Activated CD4-positive, alpha-beta T cell treated with anti-CD3 and anti-CD28 coated beads, Interleukin-10, Interleukin-2, amounts not matched to agents 100 ng/mL and 50 ng/mL, durations not matched to agents 16 hours and 8 hours (primary cell): ENCODE measurements at places on chromosomes 2 and 18.
A peak's percentile ranks its signal among the peaks of the same experiment; 100 is the strongest.

GRCh38 chr2:20507166-20507692 is 60.4 kb downstream of the RHOB start:
- DNase-seq = peak; percentile 74

DNA sequence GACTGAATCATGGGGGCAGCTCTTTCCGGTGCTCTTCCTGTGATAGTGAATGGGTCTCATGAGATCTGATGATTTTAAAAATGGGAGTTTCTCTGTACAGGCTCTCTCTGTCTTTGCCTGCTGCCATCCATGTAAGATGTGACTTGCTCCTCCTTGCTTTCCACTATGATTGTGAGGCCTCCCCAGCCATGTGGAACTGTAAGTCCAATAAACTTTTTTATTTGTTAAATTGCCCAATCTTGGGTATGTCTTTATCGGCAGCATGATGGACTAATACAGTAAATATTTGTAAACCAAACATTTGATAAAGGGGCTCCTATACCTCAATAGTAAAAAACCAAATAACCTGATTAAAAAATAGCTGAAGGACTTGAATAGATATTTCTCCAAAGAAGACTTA is 77.3 kb downstream of the INSIG2 start:
- no peak for DNase-seq

- DNase-seq = no peak
Measured at GRCh38 chr2:208426412-208427045, 19.9 kb downstream of the PTH2R start.

GRCh38 chr2:216739035-216739434 is 43.7 kb upstream of the IGFBP5 start:
- DNase-seq = no peak

GRCh38 chr2:239021651-239022436 is 174.0 kb downstream of the TWIST2 start:
- no peak for DNase-seq

DNA sequence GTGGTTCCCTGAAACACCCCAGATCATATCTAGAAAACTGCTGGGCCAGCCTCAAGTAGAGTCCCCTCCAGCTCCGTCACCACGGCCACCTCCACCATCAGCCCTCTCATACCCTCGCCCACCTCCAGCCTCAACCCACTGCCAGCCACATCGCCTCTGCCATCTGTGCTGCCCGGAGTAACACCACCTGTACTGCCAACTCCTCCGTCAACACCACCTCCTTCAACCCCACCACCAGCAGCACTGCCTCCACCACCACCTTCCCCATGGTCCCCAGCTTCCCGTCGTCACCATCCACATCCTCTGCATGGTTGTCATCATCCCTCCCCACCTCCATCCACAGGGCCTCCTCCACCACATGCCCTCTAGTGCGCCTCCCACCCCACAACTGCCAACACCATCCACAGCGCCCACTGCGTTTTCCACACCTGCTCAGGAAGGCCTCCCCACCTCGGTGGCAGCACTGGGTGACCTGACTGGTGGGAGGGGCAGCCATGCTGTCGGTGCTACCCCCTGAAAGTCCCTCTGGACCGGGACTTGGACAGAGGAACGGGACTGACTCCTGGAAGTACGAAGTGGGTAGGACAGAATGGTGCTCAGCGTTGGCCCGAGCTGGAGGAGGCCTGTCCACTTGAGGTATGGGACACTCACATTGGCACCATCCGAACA is 1.6 kb downstream of the SNED1 start:
- DNase-seq = no peak

- DNase-seq = no peak
Measured at GRCh38 chr2:213150315-213151097, 906 bp downstream of the IKZF2 start.

- DNase-seq = no peak
Measured at GRCh38 chr2:112087346-112088020, 32.4 kb downstream of the TMEM87B start.

- no peak for DNase-seq
Measured at GRCh38 chr2:18067588-18068384, 189.3 kb downstream of the KCNS3 start.

DNA sequence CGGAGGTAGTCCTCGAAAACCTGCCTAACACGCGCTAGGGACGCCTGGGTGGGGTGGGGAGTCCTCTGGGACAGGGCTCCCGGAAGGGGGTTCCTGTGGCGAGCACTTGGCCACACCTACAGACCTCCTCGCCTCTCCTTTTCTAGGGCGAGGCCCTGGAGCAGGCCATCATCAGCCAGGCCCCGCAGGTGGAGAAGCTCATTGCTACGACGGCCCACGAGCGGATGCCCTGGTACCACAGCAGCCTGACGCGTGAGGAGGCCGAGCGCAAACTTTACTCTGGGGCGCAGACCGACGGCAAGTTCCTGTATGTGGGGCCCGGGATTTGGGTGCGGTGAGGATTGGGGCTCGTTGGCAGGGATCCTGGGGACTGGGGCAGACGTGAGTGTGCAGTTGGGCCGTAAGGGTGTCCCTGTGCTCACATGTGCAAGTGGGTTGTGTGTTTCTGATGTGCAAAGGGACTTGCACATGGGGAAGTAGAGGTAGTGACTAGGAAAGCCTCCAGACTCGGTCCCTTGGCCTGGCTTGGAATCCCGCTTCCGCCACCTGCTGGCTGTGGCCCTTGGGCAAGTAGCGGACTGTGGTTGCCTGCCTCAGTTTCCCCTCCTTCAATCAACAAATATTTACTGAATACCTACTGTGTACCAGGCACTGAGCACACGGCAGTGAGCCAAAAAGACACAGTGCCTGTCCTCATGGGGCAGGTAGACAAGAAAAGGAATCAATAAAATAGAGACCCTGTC is 11.7 kb downstream of the ZAP70 start:
- no peak for DNase-seq

DNA sequence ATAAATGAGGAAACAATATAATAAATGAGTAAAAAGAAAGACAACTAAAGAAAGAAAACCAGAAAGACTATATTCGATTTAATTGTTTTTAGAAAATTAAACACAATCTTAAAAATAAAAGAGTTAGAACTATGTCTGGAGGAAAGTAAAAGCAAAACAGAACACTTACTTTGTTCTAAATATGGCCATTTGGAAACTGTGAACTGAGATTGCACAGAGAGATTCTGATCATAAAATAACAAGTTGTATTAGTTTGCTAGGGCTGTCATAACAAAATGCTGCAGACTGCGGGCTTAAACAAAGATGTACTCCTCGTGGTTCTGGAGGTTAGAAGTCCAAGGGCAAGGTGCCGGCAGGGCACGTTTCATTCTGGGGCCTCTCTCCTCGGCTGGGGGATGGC is 128.1 kb upstream of the AQP4 start:
- no peak for DNase-seq

DNA sequence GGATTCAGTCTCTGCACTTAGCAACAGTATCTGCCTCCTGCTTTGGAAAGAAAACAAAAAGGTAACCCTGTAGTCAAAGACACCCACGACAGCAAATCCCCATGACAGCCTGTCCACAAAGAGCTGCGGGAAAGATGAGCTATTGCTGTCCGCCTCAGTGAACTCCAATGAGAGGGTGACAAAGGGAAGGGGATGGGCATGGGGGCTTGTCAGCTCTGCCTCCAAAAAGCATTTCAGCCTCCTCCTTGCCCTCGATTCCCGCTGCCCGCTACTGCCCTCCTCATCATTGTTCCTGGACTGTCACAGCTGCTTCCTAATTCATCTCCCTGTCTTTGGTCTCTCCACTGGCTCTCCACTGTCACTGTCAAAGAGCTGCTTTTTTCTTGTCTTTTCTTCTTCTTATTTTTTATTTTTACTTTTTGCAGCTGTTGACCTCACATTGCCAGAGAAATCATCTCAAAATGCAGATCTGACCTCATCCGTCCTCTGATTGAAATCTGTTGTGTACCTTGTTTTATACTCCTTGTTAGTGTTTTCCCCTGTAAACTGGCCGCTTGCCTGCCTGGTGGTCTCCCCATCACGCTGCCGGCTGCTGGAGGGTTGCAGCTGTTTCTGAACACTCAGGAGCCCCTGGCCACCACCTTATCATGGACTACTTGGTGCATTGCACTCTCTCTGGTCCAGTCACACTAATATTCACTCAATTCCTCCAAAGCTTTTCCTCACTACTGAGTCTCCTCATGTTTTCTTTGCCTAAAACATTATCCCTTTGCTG is 7.9 kb upstream of the E2F6 start:
- no peak for DNase-seq

DNA sequence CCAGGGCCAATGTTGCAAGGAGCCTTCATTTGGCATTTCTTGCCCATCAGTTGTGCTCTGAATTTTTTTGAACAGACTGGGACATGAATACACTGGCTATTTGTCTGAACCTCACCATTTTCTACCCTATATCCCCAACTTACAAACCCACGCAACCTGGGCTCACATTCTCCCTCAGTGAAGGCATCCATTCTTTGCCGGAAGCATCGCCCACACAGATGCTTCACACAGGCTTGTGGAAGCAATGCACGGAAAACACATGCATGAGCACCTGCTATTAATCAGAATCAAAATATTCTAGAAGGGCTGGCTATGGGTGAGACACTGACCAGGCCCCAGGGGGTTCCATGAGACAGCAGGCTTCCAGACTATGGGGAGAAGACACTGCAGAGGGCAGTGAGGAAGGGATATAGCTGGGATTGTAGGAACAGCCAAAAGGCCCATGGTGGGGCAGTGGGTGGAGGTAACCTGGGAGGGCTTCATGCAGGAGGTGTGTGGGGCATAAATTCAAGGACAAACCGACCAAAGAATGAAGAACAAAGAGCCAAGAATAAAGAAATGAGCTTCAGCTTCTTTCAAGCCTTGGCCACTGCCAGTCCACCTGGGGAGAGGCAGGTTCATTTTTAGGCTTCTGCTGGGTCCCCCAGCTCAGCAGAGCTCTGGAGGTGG is 261.5 kb downstream of the CELF4 start:
- DNase-seq = no peak

- peak; percentile 28 for DNase-seq
Measured at GRCh38 chr2:27765621-27766286, 5.8 kb upstream of the MRPL33 start.

GRCh38 chr2:172931918-172932520 is 143.6 kb upstream of the MAP3K20 start:
- peak; percentile 61 for DNase-seq

- DNase-seq = no peak
Measured at GRCh38 chr18:26322890-26323653, 96.8 kb downstream of the TAF4B start.

DNA sequence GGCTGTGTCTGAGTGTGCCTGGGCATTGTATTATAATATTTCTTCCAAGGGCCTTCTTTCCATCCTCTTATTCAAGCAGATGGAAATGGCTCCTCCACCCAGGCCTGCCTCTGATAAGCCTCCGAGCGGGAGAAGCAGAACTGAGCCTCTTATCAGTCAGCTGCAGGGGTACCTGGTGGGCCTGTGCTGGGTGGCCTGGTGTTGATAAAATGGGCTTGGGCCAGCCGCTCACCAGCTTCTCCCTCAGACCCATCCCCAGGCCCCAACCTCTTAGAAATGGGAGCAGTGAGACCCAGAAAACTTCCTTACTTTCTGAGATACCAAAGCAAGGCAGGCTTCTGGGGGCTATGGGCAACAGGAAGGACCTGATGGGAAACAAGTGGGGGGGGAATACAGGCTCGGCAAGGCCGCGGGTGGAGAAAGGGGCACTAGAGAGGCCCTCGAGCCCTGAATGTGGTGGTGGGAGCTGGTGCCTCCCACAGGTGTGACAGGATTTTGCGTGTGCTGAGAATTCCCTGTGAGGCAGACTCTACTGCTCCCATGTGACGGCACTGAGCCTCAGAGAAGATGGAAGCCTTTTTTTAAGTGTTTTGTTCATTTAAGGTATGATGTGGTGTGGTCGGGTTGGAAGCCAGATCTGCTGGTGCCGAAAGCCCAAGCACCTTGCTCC is 18.3 kb downstream of the GYPC start:
- DNase-seq = no peak

GRCh38 chr2:88585969-88586368 is 41.3 kb downstream of the EIF2AK3 start:
- no peak for DNase-seq

- no peak for DNase-seq
Measured at GRCh38 chr2:226742347-226742746, 57.3 kb downstream of the IRS1 start.

DNA sequence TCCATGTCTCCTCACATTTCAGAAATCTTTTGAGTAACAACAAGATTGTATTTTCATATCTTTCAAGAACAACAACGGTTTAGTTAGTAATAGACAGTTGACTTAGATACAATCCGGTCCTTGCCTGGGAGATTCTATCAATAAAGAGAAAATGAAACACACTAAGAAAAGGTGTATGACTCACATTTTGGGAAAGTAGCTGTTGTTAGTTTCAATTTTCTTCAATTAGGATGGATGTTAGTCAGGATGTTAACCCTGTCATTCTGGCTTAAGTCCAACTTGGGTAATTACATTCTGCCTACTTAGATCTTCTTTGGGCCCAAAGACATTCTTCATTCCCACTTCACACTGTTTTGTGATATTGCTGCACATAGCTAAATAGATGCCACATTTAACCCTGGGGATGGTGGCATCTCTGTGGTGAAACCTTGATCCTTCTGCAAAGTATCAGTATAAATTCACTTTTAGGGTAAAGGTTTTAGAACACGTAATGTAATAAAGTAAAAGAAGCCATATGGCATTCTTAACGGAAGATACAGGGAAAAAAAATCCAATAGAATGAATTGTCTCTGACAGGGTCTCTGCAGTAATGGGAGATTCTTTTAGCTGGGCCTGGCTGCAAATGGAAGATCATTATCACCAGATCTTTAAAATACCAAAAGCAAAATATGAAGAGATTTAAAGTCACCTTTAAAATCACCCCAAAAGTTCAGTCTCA is 365.5 kb downstream of the FIGN start:
- DNase-seq = no peak

DNA sequence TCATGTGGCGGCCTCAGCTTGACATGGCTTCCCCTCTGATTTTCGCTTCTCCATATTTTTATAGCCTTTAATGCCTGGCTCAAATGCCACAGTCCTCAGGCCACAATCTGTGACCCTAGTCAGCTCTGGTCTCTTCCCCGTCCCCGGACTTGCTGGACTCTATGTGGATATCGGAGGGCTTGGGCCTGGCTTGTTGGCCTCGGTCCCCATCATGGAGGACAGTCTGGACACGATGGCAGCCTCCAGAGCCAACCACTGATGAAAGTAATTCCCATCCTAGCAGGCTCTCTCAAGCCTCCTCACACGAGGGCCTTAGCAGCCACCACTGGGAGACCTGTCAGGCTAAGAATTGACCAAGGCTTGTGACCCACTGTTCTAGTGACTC is 61.6 kb downstream of the LPIN1 start:
- no peak for DNase-seq

DNA sequence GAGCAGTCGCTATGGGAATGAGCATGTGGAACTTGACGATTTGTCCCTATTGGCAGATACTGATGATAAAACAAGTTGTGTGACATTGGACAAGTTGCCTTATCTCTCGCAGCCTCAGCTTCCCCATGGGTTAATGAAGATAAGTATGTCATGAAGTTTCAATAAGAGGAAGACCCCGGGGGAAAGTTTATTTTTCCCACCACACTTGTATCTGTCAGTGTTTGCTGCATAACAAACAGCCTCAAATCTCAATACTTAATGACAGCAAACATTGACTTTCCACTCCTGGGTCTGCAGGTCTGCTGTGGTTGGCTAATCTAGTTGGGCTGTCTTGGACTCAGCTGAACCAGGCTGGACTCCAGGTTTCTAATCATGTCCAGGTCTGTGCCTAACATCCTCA is 45.8 kb downstream of the INPP5D start:
- DNase-seq = no peak

GRCh38 chr2:16400127-16400623 is 265.5 kb downstream of the CYRIA start:
- no peak for DNase-seq
